Large intestine (tissue), 12 donors: ENCODE measurements at places on chromosomes 11 and 22. TPM values are rescaled to one million over a fixed set of nuclear protein-coding genes. Genes with fewer than 3 reads are reported as not detected.
A peak's percentile ranks its signal among the peaks of the same experiment; 100 is the strongest.

DNA sequence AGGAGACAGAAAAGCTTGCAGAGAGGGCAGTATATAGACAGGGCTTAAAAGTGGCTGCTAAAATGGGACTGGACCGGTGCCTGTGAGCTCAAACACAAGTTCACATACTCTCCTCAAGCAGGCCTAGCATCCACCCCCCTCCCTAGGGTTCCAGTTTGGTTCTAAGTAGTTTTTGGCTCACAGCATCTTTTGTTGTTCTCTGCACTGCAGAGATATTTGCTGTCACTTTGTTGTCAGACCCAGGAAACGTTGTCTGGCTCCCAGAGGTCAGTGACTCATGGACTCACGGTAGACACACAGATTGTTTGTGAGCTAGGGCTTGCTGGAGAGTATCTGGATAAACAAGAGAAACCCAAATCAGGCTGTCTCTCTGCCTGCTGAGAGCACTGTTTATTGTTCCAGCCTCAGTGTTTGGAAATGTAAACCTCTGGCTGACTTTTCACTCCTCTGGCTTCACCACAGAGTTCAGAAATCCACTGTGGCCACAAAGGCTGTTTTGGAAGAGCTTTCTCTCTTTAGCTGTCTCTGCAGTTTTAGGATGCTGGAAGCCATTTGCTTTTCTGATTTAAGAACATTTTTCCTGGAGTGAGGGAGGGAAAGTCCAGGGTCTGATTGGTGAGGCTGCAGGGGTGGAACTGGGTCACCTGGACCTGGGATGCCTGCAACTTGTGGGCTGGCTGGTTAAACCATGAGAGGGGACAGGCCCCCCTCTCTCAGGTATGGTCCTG lies 303.7 kb upstream of the PLET1 start:
- H3K27me3 ChIP-seq, result peaks cover 8% of the 10 kb centered on the region
- peaks cover 2% of the 10 kb centered on the region for H3K4me1 ChIP-seq
- DNase-seq, result peak; percentile 26
- no peak overlapping the region for H3K4me3 ChIP-seq
- no peaks in the 10 kb centered on the region for H3K36me3 ChIP-seq

DNA sequence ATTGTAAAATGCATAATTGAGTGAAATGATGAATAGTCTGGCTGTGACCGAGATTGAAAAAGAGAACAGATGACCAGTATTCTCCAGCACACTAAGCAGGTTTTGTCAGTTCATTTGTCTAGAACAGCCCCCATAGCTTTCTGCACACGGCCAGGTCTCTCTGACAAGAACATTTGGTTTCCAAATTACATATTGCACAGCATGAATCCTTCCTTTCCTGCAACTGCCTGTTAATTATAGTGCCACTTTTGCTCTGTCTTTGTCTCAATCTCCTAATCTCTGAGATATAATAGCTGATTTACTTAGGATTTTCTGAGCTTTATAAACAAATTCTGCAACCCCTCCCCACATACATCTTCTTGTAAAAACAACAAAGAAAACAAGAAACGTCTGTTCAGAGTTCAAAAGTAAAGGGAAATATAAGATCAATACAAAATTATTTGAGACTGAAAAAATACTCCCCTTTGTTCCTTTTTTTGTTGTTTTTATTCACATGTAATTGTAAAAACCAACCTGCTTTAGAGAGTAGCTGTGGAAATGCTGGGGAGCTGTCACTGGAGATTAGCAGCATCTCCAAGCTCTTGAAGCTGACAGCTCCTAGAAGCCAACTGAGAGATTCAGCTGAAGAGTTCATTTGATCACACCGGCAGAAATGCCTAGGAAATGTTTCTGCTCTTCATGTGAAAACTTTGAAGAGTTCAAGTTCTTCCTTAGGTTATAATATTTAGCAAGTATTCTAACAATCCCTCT lies 998.1 kb downstream of the DLG2 start:
- no peak overlapping the region for H3K27ac ChIP-seq
- DNase-seq, result no peak
- no peaks in the 10 kb centered on the region for H3K27me3 ChIP-seq
- no peaks in the 10 kb centered on the region for H3K4me1 ChIP-seq

GRCh38 chr11:91819195-91819594 lies 405.4 kb upstream of the FAT3 start:
- H3K36me3 ChIP-seq, result no peaks in the 10 kb centered on the region
- H3K4me3 ChIP-seq, result no peak overlapping the region
- no peaks in the 10 kb centered on the region for H3K27me3 ChIP-seq
- H3K27ac ChIP-seq, result no peak overlapping the region
- DNase-seq, result no peak

DNA sequence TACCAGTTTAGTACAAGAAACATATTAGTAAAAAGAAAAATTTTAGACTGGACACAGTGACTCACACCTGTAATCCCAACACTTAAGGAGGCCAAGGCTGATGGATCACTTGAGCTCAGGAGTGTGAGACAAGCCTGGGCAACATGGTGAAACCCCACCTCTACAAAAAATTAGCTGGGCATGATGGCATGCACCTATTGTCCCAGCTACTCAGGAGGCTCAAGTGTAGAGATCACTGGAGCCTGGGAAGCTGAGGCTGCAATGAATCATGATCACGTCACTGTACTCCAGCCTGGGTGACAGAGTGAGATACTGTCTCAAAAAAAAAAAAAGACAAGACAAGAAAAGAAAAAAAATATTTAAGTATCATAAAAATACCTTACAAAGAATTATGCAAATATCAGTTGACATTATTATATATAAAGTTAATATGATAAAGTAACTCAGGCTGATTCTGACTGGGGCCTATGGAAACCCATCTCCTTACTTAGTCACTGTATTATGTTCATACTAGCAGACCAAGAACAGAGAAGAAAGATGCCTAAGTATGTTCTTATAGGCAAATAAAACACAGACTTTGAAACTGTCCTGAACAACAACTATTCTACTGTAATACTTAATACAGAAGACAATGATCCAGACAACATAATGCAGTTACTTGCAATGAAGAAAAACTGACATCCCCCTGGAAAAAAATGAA lies 27.3 kb downstream of the FAM168A start:
- peaks cover 3% of the 10 kb centered on the region for H3K36me3 ChIP-seq
- H3K4me1 ChIP-seq, result no peaks in the 10 kb centered on the region
- DNase-seq, result no peak
- H3K4me3 ChIP-seq, result no peak overlapping the region
- no peak overlapping the region for H3K27ac ChIP-seq

ADM gene
- polyA plus RNA-seq, result 11.4 TPM

CCDC15 gene
- 2.5 TPM for polyA plus RNA-seq

APOL4 gene
- polyA plus RNA-seq, result 7.8 TPM

DNA sequence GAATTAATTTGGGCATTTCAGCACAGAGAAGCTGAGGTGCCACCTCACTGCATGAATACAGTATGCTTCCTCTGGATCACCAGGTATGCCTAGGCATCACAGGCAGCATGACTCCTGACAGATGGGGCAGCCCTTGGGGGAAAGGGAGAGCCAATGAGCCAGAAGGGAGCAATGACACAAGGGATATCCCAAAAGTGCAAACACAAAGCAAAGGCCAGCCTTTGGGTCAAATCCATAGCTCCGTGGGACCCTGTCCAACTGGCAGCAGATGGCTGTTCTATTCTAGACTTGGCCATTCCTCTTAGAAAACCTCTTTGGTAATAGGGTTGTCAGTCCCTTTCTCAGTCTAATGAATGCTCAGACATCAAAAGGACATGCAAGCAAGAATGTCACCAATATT lies 73.3 kb downstream of the SERGEF start:
- H3K27me3 ChIP-seq, result no peaks in the 10 kb centered on the region
- H3K4me1 ChIP-seq, result no peaks in the 10 kb centered on the region
- no peak overlapping the region for H3K4me3 ChIP-seq
- no peaks in the 10 kb centered on the region for H3K36me3 ChIP-seq
- no peak for DNase-seq

MYRF gene
- polyA plus RNA-seq, result 55.5 TPM

DNA sequence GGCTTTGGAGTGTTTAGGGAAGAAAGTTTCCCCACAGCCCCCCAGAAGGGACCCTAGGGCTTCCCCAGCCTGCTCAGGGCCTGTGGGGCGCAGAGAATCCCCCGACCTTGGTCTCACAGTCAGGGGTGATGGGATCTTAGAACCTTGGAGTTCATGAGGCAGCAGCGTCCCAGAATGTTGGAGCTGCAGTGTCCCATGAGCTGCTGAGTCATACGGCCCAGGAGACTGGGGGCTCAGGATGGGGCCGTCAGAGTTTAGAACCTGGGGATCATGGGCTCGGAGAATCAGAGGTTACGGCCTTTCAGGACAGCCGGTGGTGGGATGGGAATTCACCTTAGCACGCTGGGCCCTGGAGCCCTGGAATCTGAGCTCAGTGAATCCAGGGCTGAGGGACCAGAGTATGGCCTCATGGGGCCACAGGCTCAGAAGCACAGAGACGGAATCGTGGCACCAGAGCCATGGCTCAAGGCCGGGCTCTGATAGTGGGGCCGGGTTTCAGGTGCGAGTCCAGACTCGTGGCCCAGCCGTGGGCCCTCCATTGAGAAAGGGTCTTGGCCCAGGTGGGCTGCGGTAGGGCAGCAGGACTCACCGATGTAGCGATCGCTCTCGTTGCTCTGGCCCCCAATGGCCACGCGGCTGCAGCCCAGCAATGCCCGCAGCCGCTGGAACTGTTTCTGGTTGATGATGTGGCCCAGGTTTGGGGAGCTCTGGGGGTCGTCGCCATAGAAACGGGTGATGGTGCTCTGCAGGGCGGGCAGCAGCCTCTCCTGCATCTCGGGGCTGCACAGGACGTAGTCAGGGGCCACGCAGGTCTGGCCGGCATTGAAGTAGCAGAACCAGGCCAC lies 9.5 kb downstream of the ALDH3B2 start:
- no peaks in the 10 kb centered on the region for H3K27me3 ChIP-seq
- DNase-seq, result no peak
- H3K4me1 ChIP-seq, result peaks cover 3% of the 10 kb centered on the region
- no peak overlapping the region for H3K4me3 ChIP-seq
- H3K27ac ChIP-seq, result no peak overlapping the region

GRCh38 chr22:49056301-49056700 lies 771.4 kb downstream of the BRD1 start:
- no peak overlapping the region for H3K27ac ChIP-seq
- no peaks in the 10 kb centered on the region for H3K36me3 ChIP-seq

GRCh38 chr22:44805711-44806110 lies 53.3 kb downstream of the ARHGAP8 start:
- DNase-seq, result no peak
- H3K36me3 ChIP-seq, result peaks cover 3% of the 10 kb centered on the region
- H3K27me3 ChIP-seq, result no peaks in the 10 kb centered on the region
- H3K4me3 ChIP-seq, result no peak overlapping the region

SLC22A12 gene
- 0.03 TPM for polyA plus RNA-seq
